ENCODE measurements at places on chromosomes 2 and 18.

DNA sequence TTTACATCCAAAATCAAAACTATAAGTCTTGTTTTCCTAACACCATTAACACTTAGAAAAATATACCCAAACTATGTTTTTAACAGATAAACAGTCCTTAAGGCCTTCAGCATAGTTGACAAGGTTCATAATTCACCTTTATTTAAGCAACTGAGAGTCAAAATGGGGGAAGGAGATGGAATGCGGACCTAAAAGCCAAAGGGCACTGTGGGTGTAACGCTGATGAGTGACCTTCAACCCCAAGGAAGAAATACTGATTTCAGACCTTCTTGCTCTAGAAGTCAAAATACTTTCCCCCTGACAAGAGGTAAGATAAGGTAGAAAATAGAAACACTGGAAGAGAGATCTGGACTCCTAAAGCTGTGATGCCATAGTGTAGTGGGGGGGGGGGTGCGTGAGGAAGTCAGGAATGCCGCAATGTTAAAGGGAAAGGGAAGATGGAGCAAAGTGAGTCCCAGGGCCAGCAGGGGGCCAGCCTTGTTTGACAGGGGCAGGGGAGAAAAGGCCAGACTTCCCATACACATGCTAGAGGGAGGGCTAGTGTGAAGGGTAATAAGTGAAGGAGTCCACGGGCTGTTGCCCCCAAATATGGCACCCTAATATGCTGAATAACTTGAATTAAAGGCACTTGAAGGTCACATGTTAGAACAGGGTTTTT lies 31.4 kb downstream of the CCDC93 start:
- ATAC-seq, result no peak

GRCh38 chr2:8488001-8488738 lies 193.7 kb upstream of the ID2 start:
- ATAC-seq, result peak; percentile 85

DNA sequence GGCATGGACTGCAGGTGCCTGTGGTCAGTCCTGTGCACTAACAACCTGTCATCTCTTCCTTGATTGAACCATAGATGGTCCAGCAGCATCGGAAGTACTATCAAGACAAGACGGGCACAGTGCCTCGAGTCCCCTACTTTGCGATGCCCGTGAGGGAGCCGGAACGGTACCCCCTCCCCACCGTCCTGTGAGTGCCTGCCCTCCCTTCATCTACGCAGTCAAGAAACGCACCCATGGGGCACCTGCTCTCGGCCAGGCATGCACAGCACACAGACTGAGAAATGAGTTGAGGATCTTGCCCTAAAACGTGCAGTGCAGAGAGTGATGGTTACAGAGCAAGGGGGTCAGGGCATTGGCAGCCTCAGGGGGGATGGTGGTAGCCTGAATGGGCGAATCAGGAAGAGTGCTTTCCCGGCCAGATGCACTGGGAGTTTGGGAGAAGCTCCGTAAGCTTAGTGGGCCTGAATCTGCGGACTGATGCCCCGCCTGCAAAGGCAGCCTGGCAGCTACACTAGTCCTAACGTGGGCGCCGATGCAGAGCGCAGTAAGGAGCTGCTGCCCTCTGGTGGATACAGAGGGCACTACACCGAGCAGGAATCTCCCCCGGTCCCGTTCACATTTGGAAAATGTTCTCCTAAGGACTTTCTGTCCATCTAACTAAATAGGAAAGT lies 63.6 kb downstream of the CIB4 start:
- ATAC-seq, result peak; percentile 59

DNA sequence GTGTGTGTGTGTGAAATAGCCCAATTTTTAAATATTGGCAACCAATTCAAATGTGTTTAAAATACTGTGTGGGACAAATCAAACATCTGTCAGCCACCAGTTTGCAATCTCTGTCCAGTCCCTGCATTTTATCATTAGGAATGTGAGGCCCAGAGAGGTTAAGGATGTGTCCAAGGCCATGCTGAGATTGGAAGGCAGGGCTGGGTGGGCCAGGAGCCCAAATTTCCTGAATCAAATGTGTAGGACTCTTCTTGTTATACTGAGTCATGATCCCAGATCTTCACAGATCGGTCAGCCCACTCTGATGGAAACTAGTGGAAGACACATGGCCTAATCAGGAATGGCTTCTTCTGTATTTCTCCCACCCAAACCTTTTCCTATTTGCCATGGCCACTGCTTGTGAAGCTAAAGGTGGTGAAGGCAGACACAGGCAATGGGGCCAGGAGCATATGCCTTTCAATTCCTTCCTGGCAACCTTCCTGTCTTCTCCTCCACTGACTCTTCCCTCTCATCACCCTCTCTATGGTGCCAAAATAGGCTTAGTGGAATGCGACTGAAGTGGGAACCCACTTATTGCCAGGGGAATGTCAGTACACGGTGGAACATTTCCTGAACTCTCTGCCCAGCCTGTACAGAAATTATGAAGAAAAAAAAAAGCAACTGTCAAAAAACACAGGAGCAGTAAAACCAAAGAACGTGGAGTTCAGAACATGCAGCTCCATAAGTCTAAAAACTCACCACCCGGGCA lies 35.5 kb downstream of the ZEB2 start:
- no peak for ATAC-seq

GRCh38 chr2:217108575-217109027 lies 248.7 kb upstream of the TNP1 start:
- ATAC-seq, result no peak

- ATAC-seq, result no peak
These were observed 43.4 kb downstream of the PLEKHA3 start for GRCh38 chr2:178523596-178524134.

GRCh38 chr18:44458777-44459176 lies 221.9 kb upstream of the SETBP1 start:
- no peak for ATAC-seq

DNA sequence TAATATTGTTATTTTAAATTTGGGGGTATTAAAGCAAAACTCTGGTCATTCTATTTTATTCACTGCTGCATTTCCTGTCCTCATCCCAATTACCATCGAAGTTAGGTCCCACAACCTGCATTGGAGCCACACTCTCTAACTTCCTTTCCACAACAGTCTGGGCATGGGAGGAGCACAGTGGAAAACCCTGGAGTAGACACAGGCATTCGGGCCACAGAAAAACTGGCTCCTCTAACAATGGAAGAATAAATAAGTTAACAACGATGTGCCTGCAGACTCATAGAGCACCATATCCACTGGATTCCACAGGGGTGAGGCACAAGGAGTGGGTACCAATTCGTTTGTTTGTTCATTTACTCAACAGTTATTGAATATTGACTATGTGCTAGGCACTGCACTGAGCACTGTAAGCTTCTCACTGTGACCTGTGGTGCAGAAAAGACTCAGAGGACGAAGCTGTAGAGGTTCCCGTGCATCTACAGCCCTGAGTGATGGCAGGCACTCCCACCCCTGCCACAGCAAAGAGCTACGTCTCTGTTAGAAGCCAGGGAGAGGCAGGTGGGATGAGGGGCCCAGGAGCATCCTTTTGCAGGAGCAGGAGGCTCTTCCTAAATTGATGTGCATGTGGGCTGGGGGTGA lies 154.2 kb upstream of the PGAP1 start:
- ATAC-seq, result no peak

- no peak for ATAC-seq
These were observed 26.3 kb upstream of the E2F6 start for GRCh38 chr2:11492244-11492643.

GRCh38 chr2:68918497-68918896 lies 34.2 kb downstream of the GKN2 start:
- ATAC-seq, result no peak

DNA sequence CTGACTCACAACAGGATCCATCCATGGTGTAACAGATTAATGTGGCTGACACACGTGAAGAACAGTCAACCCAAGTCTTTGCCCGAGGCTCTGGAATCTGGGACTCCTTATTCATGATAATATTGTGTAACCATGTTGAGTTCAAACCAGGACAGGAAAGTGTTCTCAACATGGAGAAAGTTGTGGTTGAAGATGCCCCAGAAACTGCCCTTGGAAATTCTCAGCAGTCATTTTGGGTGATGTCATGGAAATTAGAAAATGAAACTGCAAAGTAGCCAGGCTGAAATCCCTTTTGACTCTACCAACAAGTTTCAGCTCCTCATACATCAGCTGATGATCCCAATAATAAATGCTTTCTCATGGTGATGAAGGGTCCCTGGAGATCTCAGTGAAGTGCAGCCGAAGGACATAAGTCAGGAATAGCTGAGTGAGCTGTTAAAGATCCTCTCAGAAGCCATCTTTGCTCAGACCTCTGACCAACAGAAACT lies 307.7 kb downstream of the TNS1 start:
- no peak for ATAC-seq

DNA sequence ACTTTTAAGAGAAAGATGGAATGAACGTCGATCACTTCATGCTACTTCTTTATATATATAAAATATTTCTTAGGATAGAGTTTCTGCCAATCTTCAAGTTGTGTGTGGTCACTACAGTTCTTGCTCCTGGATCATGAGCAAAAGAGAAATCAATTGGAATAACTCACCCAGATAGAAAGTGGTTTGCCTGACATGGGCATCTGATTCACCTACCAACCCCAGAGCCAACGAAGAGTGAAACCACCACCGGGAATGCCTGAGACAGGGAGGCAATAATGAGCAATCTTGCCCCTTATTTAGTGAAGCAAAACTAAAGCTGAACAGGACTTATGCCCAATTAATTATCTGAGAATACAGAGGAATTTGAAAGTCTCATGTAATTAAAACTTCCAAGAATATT lies 250.2 kb upstream of the REG3G start:
- no peak for ATAC-seq

GRCh38 chr2:70842401-70842800 lies 6.8 kb upstream of the CD207 start:
- no peak for ATAC-seq

- no peak for ATAC-seq
These were observed 231.6 kb upstream of the SMAD2 start for GRCh38 chr18:48161911-48162698.

Measured in activated CD4-positive, CD25-positive, alpha-beta regulatory T cell treated with anti-CD3 and anti-CD28 coated beads, Interleukin-2, amount 50 U/mL, for 24 hours (primary cell).